ENCODE measurements at places on chromosomes 5 and 9.

DNA sequence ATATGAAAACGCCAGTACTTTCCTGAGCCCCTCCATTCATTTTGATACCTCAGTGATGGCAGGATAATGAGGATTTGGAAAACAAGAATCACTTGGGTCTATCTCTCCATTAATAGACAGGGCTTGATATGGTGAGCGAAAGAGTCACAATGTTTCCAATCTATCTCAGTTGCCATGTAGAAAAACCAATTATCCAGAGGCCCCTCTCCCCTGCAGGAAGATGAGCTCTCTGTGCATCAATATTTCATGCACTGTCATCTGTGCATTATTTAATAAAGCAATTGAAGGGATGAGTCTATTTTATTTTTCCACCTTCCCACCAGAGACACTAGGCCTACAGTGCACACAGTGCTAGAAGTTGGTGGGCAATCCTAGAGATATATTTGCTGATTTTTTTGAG is 326.9 kb downstream of the SPOCK1 start:
- DNase-seq, result no peak

- DNase-seq, result no peak
Measured at GRCh38 chr5:114243281-114243971, 118.4 kb upstream of the KCNN2 start.

DNA sequence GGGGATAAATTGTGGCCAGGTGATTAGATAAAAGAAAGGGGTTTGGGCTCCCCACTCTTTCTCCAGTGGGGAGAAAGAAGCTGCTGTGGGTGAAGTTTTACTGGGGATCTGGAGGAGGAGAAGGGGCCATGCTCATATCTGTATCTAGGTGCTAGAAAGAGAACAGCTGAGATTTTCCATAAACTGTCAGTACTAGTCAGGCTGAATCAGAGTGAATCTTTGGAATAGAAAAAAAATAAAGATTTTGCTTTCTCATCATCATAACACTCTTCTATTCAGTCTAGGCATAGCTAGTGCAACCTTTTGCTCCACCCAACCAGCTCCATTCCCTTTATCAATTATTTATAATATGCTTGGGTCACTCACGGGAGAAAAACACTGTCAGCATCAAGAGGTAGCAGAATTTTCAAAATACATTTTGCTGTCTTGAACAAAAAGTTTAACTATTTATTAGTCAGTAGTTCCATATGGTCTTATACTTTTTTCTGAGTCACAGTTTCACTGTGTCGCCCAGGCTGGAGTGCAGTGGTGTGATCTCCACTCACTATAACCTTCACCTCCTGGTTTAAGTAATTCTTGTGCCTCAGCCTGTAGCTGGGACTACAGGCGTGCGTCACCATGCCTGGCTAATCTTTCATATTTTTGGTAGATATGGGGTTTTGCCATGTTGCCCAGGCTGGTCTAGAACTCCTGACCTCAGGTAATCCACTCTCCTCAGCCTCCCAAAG is 21.3 kb upstream of the ERMP1 start:
- DNase-seq, result no peak

DNA sequence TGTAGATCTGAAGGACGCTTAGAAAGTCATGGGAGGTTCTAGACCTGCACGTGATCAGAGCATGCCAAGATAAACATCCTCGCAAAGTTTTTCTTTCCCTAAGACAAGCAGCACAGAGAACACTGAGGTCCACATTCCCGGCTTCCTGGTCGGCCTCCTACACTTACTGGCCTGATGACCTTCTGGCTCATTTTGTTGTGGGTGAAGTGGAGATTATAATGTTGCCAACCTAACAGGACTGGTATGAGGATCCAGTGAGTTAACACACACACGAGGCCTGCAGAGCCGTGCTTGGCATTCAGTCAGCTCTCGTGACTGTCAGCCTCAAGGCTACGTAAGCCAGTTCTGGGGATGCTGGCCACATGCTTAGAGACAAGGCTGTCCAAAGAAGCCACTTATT is 186.0 kb downstream of the TENT4A start:
- no peak for DNase-seq

- DNase-seq, result no peak
Measured at GRCh38 chr9:104895572-104895971, 32.4 kb downstream of the ABCA1 start.

- no peak for DNase-seq
Measured at GRCh38 chr9:14455243-14455642, 141.3 kb upstream of the NFIB start.

GRCh38 chr9:6460189-6460768 is 47.3 kb downstream of the UHRF2 start:
- no peak for DNase-seq

GRCh38 chr5:55232271-55232984 is 980 bp downstream of the CCNO start:
- peak; percentile 63 for DNase-seq

GRCh38 chr9:137273611-137274320 is 3.8 kb upstream of the TOR4A start:
- DNase-seq, result peak; percentile 28

- no peak for DNase-seq
Measured at GRCh38 chr5:168808051-168808616, 229.0 kb upstream of the PANK3 start.

DNA sequence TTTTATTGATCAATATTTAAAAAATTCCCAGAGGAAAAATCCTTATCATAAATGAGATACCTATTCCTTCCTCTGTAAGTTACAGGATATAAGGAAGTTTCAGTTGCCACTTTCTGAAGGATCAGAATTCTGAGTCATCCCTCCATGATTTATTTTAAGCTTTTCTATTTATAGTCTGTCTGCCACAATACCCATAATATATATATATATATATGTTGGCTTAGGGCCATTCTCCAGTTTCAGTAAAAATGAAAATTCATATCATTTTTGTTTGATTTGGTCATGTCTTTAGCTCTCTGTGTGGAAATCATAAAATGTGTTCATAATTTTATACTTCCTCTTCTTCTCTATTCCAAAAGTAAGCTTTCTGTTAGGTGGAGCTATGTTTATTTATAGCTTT is 215.8 kb upstream of the CYLC2 start:
- DNase-seq, result no peak

All from H9 (cell line).